ENCODE measurements at places on chromosomes 4 and X.
A peak's percentile ranks its signal among the peaks of the same experiment; 100 is the strongest.

GRCh38 chr4:24511371-24512063, 72.8 kb downstream of the DHX15 start:
- DNase-seq = no peak

DNA sequence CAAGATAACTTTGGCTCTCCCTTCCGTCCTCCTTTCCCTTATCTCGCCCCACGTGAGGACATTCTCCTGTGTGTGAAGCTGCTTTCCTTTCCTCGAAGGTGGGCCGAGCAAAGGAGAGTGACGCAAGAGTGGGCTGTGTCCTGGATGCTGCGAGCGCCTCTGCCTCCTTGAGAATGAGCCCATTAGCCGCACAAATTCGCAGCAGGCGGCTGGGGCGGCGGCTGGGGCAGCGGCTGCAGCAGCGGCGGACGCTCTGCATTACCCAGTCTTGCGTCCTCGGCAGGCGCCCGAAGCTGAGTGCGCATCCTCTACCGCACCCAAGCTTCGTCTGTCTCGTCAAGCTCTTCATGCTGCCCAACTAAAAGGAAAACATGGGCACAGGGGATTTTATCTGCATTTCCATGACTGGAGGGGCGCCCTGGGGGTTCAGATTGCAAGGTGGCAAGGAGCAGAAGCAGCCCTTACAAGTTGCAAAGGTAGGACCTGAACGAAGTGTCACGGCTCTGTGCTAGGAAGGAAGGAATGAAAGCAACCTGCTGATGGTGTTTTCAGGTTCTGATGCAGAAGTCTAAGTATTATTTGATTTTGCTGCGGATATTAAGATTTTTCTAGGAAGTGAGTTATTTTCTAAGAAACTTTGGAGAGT, at the start of gene SYNPO2:
Gene SYNPO2 (plus strand): TSS at position 189 of the 646 bp plus-strand sequence. CDS start 183 bp downstream, at position 372.
- DNase-seq = peak; percentile 70

- no peak for DNase-seq
Measured at GRCh38 chr4:172707622-172708021, 461.0 kb upstream of the GALNT7 start.

- no peak for DNase-seq
Measured at GRCh38 chr4:85527815-85528214, 52.9 kb downstream of the ARHGAP24 start.

- no peak for DNase-seq
Measured at GRCh38 chr4:24104158-24104565, 214.3 kb upstream of the PPARGC1A start.

DNA sequence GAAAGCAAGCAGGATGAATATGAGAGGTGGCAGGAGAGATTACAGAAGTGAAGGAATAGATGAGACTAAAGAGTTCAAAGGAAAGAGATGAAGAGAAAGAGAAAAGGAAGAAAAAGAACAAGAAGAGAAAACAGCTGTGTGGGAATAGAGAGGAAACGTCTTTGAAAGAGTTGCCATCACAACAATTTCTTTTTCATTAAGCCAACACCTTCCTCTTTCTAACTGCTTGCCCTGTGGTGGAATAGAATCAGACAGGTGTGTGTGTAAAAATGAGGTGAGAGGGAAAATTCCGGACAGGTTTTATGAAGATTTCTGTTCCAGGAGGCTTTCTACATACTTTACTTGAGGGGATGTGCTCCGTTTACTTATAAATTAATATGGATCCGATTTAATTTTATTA, 28.8 kb downstream of the DTHD1 start:
- DNase-seq = no peak

- DNase-seq = no peak
Measured at GRCh38 chr4:150325872-150326271, 247.6 kb downstream of the DCLK2 start.

DNA sequence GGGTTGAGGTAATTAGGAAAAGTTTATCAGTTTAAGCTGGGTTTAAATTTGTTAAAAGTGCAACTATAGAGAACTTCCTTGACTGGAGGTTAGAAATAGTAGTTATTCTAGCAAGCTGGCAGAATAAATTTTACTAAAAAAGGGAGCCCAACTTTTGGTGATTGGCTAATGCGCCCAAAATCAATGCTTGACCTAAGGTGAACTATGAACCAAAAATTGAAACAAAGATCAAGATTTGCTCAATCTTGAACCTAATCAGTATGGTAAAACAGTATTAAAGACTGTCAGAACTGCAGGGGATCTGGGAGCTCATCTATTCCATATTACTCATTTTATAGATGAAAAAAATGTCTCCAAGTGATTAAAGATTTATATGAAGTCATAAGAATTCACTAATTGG, 6.1 kb upstream of the SPATA18 start:
- DNase-seq = no peak

DNA sequence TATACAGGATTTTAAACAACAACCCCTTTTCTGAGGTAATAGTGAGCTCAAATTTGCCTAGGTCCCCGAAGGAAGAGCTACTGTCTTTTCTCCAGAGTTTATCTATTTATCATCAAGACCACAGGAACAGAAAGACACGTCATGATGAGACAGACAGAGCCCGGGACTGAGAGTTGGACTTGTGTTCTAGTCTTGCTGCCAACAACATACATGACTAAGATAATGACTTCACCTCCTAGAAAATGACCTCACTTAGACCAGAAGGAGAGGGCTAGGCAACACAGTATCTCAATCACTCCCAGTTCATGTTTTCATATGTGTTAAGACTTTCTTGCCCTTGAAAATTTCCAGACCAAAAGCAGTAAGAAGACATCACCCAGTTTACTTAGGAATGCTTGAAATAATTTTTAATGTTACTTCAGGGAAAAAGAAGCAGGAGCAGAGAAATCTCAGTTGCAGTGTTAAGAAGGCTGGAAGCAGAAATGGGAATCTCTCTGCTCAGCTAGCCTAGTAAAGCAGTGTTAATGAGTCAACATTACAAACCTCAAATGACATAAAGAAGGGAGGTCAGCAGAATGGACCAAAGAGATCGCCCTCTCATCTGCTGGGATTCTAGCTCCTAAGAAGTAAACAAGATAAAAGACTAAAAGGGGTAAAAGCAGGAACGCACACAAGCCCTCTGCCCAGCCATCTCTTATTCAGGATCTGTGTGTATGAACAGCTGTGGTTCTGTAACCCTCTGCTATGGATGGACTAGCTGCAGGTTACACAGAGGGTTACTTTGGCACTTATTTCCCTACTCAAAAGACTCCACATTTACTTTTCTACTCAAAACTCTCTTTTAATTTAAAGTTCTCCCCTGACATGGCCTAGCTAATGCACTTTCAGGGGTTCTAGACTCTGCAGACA, 24.8 kb downstream of the PDGFC start:
- DNase-seq = peak; percentile 61

GRCh38 chr4:149031399-149031798, 589.2 kb upstream of the NR3C2 start:
- DNase-seq = no peak

DNA sequence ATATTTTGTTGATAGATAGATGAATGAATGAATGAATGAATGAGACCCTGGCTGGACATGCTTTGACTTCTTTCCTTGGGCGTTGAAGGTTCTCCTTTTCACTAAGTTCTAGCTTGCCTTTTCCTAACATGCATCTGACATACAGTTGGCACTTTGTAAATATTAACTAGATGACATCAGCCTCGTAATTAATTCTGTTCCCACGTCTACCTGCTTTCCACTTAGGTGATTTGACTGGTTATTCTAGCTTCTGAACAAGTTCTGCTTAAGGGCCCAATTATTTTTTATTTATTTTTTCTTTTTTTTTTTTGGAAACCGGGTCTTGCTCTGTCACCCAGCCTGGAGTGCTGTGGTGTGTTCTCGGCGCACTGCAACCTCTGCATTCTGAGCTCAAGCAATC, 13.9 kb upstream of the RASL11B start:
- DNase-seq = no peak

DNA sequence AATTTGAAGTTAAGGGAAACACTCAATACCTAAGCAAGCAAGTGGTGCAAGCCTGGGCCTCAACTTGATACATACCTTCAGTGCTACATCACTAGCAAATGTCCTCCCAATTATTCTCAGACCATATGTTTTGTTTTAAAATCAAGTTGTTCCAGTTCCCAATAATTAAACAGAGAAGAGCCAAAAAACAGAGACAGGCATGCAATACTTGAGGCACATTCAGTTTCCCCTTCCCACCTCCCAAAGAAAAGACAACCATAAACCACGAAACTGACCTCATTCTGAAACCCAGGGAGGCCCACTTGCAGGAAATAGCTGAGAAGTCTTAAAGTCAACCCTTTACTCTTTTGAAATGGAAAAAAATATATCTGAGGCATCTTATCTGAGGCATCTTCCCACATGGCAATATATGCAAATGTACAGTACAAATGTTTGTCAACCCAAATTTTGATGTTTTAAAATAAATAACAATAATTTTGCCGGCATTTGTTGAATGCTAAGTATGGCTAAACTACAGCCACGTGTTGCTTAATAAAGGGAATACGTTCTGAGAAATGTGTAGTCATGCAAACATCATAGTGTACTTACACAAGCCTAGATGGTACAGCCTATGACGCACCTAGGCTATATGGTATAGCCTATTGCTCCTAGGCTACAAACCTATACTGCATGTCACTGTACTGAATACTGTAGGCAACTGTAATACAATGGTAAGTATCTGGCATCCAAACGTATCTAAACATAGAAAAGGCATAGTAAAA, 147.5 kb downstream of the TSPAN5 start:
- no peak for DNase-seq

DNA sequence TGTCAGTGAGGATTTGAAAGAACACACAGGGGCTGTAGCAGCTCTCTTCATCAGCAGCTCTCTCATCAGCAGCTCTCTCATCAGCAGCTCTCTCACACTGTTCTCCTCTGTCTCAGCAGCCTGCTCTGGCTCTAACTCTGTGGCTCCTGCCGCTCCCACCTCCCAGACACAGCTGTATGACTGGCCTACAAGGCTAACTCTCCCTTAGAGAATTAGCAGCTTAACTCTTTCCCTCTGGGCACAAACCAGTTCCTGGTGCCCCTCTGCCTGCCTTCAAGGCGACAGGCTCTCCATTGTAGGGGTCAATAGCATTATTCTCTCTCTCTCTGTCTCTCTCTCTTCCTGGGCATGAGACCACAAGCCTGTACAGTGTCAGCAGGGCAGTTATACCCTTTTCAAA, 385.6 kb upstream of the PCDH10 start:
- DNase-seq = no peak

Data from MG63 (cell line).